ENCODE measurements at places on chromosomes 2 and 18.
A peak's percentile ranks its signal among the peaks of the same experiment; 100 is the strongest.

- no peak for DNase-seq
Measured at GRCh38 chr2:56018267-56018666, 94.7 kb upstream of the EFEMP1 start.

DNA sequence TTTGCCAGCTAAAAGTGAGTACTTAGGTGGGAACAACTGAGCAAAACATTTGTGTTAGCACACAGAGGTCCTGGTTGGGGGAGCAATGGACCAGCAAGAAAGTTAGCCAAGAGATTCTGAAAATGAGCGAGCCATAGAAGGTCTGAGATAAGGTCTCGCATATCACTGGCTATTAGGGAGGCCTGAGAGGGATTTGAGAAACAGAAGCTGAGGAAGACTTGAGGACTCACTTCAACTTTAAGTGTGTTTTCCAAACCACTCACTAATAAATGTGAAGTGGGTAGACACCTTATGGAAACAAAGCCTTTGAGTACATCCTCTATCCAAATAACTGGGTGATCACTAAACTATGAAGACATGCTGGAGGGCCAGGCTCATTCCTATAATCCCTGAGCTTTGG lies 958.5 kb downstream of the DPP10 start:
- DNase-seq, result peak; percentile 7

GRCh38 chr2:86512034-86512433 lies 51.2 kb downstream of the CHMP3 start:
- no peak for DNase-seq

- DNase-seq, result peak; percentile 71
Measured at GRCh38 chr18:35345460-35345921, 1.3 kb upstream of the ZNF24 start.

DNA sequence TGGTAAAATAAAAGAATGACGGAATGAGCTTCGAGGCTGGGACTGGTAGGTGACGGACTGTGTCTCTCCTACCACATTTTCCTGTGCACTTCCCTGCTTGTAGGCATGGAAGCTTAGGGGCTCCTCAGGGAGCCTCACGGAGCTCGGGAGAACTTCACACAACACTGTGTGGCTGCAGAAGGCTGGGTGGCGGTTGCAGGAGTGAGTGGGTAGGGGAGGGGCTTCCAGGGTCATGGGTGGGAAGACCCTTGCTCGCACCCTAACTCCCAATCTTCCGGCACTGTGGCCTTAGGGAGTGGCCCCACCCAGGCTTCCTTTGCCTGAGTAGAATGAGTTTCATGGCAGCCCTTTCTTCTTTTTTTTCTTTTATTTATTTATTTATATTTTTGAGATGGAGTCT lies 128.6 kb downstream of the INHBB start:
- DNase-seq, result no peak

GRCh38 chr2:108936076-108936864 lies 52.8 kb downstream of the EDAR start:
- DNase-seq, result no peak

DNA sequence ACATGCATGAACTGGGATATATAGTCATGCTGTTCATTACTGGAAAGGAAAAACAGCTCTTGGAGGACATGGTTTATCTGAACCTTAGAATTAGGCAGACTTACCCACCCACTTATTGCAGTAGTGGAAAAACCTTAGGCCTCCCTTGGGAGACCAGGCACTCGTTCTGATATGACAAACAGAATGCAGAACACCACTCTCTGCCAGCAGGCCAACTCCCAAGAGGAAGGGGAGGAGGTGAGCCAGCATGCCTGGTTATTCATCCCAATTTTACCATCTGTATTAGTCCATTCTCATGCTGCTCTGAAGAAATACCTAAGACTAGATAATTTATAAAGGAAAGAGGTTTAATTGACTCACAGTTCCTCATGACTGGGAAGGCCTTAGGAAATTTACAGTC lies 17.5 kb downstream of the C18orf63 start:
- no peak for DNase-seq

DNA sequence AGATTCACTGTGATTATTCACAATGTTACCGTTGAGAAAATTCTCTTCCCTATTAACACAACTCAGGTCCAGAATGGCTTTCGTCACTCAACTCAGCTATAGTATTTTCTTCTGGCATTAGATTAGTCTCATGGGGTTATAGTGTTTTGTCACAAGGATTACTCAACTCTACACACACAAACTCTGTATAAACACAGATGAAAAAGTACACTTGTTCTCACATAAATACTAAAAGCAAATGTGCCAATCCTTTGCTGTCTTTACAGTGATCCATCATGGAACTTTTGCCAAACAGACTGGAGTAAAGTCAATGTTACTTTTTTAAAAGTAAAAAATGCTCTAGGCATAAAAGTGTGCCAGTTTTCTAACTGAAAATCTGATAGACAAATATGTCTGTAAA lies 267.6 kb downstream of the RBM43 start:
- no peak for DNase-seq

GRCh38 chr2:240182001-240182400 lies 41.5 kb upstream of the OTOS start:
- no peak for DNase-seq

GRCh38 chr18:75047240-75047961 lies 161.5 kb downstream of the PTGR3 start:
- no peak for DNase-seq

- DNase-seq, result no peak
Measured at GRCh38 chr2:83253848-83254247, 1205.2 kb downstream of the SUCLG1 start.

- no peak for DNase-seq
Measured at GRCh38 chr2:100174026-100174431, 31.6 kb upstream of the AFF3 start.

DNA sequence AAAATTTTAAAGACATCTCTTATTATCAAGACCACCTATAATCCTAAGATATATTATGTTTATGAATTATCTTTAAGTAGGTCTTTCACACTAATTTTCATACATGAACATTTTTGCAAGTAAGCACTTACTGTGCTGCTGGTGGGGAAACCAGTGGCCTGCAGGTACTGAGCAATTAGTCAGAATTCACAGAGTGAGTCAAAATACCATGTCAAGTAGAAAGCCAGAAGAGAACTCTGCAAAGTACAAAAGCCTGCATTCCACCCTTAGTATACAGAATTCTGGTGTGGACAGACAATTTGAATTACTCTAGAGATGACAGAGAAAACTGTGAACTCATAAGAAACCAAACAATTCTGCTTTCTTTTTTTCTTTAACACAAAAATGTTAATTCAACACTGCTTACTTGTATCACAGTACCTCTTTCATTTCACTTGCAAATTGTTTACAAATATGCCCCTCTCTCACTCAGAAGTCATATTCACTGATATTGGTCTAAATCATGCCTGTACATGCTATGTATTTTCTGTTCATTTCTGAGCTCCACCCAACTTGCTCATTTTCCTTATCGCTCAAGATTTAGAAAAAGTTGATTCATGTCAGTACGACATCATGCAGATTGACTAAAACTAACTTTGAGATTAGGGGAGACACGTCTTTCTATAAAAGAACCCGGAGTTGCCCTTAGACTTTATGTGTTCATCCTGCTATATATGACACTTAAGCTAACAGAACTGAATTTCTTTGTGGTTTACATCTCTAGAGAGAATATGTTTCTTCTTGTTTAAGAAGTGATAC lies 182.9 kb downstream of the IKZF2 start:
- DNase-seq, result no peak

GRCh38 chr2:173803449-173803848 lies 161.7 kb downstream of the SP3 start:
- no peak for DNase-seq

DNA sequence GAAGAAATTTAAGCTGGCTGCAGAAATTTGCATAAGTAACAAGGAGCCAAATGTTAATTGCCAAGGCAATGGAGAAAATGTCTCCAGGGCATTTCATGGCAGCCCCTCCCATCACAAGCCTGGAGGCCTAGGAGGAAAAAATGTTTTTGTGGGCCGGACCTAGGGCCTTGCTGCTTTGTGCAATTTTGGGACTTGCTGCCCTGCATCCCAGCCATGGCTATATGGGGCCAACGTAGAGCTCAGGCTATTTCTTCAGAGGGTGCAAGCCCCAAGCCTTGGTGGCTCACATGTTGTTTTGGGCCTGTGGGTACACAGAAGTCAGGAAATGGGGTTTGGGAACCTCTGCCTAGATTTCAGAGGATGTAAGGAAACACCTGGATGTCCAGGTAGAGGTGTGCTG lies 57.7 kb downstream of the MOB4 start:
- no peak for DNase-seq

GRCh38 chr2:119402645-119403560 lies 28.8 kb upstream of the TMEM37 start:
- DNase-seq, result no peak

DNA sequence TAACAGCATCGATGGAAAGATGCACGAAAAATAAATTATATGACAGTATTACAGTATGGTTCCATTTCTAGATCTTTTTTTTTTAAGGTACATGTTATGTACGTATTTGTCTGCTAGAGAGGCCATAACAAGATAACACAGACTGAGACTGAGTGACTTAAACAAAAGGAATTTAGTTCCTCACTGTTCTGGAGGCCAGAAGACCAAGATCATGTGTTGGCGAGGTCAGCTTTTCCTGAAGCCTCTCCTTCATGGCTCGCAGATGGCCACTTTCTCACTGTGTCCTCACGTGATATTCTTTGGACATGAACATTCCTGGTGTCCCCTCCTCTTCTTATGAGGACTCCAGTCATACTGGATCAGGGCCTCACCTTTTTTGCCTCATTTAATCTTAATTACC lies 177.4 kb downstream of the CAPN13 start:
- DNase-seq, result no peak

DNA sequence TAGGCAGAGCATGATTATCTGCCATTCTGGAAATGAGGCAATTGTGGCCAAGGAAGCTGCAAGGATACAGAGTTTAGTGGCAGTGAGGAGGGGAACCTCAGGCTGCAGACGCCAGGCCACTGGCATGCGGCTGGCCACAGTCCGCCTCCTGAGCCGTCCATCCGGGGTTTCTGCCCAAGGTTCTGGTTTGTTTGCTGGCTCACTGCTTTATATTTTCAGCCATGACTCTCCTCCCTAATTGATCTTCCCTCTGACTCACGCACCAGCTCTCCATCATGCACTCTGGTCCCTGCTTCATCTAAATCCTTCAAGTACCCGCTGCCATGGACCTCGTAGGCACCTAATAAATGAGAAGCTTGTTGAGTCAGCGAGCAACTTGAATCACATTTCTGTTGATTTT lies 107.8 kb upstream of the REV1 start:
- no peak for DNase-seq

GRCh38 chr2:144244938-144245337 lies 275.0 kb downstream of the ZEB2 start:
- no peak for DNase-seq

GRCh38 chr2:226643946-226644282 lies 155.7 kb downstream of the IRS1 start:
- no peak for DNase-seq

GRCh38 chr2:192500550-192501200 lies 305.9 kb upstream of the TMEFF2 start:
- DNase-seq, result no peak

DNA sequence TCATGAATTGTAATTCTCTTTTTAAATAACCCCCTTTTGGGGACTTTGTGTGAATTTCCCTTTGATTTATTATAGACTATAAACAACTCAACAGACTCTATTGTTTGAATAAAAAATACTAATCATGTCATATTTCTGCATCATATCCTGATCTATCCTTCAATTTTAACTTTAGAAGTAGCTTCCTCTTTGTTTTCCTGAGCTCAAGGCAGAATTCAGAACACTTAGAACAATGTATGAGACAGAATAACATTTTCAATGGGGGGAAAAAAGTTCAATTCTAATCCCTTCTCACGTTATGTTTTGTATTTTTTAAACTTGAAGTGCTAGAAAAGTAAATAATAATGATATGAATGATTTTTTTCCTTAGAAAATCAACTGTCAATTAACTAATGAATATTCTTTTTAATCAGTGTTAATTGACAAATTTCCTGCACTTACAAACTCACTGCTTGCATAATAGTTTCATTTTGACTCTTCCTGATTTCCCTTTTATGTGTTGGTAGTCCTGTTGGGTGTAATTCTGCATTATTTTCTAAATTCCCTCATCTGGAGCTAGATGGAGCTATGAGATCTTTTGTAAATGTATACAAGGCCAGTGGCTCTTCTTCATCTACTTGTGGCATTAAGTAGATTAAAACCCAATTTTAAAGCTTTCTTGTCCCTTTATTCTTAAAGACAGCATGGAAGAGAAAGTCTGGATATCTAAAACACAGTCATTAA lies 326.1 kb downstream of the PARD3B start:
- DNase-seq, result no peak

DNA sequence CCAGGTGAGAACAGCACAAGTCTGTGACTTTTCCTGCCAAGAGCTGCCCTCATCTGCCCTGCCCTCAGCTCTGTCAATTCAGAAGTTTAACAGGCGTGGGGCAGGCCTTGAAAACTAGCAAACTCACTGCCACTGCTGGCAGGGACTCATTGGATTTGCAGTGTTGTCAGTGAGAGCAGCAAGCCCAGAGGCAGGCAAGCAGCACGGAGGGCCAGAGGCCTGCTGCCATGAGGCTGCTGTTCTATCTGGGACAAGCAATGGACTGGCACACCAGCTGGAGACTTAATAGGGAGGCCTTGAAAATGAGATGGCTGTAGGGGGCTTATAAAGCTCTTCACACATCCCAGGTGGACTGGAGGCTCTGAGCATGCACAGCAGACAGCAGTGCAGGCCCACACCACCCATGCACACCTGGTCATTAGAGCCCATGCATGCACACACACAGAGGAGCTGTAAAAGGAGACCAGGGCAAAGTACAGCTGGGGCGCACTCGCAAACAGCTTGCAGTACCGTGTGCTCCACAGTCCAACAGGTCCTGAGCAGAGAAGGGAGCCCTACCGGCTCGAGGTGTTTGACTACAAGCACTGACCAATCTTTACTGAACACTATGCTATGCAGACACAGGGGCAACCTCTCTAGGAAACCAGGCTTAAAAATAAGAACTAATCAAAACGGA lies 28.7 kb downstream of the MGAT4A start:
- DNase-seq, result no peak

DNA sequence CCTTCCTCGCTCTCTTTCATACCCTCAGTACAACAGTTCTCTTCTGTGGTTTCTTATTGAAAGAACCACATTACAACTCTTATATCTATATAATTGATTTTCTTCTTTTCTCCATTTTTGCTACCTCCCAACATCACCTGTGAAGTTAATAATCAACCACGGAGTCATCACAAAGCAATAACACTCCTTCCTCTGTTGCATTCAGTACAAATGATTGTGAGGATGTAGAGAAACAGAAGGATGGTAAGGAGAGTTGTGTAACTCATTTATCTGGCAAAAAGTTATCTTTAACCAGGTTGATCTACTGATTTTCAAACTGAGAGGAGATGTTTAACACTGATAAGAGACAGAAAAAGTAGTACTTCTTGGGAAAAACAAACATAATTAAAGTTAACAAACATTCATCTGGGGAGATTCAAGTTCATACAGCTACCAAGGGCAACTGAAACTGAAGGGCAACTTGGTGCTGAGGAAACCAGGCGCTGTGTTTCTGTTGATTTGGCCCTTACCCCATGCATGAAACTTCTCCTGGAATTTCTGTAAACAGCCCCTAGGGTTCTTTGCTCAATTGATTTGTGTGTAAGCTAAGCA lies 14.2 kb downstream of the IDH1 start:
- no peak for DNase-seq

GRCh38 chr2:68722712-68723111 lies 11.9 kb upstream of the ARHGAP25 start:
- DNase-seq, result no peak
